Epithelial cell of proximal tubule (primary cell): ENCODE measurements at places on chromosomes 3 and 15.

GRCh38 chr15:99435877-99436541 lies 129.8 kb upstream of the MEF2A start:
- DNase-seq: no peak

DNA sequence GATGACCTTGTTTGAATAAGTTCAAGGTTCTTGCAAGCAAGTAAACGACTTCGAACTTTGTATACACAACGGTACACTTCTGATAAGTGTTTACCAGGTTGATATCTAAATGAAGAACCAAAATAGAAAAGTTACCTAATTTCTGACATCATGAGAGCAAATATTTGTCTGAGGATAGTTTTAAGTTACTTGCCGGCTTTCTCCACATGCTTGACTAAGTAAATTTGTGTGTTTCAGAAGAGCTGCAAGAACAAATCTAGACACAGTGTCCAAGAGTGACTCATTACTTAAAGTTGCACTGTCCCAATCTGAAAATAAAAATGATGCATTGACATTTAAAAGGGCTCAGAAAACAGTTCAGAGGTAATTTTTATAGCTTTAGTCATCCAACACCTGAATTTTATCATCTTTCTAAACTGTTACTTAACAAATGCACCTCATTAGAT lies 115.1 kb downstream of the HERC1 start:
- DNase-seq: peak; percentile 12

GRCh38 chr3:182837855-182838454 lies 44.7 kb downstream of the ATP11B start:
- no peak for DNase-seq

DNA sequence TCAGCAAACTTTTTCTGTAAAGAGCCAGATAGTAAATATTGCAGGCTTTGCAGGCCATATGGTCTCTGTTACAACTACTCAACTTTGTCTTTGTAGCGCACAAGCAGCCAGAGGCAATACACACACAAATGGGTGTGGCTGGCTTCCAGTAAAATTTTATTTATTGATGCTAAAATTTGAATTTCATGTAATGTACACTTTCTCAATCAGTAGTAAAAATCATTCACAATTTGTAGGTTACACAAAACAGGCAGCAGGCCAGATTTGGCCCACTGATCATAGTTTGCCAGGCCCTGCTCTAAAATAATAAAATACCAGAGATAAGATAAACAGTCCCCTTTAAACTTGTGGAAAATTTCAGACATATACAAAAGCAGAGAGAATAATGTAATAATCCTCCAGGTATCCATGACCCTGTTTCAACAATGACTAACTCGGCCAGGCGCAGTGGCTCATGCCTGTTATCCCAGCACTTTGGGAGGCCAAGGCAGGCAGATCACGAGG lies 330.3 kb downstream of the SHQ1 start:
- no peak for DNase-seq

DNA sequence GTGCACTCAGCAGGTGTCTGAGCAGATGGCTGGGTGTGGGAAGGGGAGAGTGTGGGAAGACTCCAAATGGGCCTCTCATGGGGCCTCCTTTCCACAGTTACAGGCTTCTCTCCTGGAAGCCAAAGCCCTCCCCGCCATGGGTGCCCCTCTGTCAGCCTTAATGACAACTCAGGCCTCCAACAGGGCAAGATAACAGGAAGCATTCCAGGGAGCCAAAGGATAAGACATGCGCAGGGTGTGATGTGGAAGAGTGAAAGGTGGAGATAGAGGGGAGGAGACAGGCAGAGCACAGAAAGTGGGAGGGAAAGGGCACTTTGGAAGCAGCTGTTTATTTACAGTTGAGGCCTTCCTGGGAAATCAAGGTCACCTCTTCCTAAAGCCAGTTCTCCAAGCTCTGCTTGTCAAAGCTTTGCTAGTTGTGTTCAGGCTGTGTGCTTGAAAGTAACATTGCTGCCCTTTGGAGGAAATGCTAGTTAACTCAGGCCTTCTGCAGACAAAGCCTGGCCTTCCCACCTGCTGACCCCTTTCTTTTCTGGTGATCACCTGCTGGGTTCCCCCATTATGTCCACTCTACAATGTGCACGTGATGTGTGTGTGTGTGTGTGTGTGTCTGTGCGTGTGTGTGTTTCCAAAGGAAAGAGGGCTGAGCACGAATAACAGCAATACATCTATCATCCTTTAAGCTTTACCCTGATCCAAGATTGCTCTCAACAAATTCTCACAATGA lies 35.2 kb upstream of the SMAD3 start:
- no peak for DNase-seq

DNA sequence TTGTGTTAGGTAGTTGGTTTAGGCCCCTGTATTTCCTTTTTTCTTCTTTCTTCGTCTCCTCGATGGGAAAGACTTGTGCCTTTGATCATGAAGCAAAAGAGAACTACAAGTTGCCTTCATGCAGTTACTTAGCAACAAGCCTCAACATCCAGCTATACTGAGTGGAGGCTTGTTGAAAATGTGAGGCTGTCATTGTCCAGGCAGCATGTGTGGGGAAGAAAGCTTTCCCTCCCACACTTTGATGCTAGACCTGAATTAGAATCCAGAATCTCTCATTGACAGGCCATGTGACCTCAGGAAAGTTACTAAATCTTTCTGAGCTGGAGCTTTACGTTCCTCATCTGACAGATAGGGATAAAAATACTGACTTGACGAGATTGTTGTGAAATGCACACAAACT lies 23.7 kb downstream of the IFT122 start:
- DNase-seq: no peak
